ENCODE measurements at places on chromosomes 7 and 10.

- DNase-seq = no peak
Observed at GRCh38 chr10:3584926-3585784, 199.9 kb downstream of the KLF6 start.

- no peak for DNase-seq
Observed at GRCh38 chr7:135095450-135095849, 52.4 kb upstream of the TMEM140 start.

DNA sequence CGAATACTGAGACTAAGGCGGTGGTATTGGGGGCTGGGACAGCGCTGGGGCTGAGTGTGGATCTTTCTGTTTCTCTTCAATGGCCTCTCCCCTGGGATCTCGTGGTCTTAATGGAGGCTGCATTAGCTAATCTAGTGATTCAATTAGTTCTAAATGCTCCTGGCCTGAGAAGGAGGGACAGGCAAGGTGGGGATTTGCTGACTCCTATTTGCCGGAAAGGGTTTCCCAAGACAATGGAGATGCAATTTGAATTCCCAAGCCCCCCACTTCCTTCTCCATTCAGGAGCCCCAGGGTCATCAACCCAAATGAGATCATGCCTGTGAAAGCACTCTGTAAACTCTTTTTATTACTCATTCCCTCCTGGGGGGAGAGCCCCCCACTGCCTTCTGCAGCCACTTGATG lies 111.7 kb upstream of the PLXNA4 start:
- no peak for DNase-seq

DNA sequence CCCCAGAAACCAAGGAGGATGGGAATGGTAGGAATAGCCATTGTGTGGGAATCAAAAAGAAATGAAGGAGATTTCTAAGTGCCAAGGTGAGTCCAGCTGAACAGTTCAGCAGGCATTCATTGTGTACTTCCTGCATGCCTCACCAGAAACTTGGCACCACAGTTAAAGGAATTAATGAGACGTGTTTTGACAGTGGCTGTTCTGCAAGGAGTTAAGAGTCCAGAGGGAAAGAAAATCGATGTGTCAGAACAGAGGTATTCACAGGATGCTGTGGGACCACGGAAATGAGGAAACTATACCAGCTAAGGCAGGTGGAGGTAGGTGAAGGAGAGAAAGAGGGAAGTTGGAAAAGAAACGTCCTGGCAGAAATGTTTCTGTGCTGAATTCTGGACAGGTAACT lies 78.1 kb downstream of the PRKCQ start:
- no peak for DNase-seq

DNA sequence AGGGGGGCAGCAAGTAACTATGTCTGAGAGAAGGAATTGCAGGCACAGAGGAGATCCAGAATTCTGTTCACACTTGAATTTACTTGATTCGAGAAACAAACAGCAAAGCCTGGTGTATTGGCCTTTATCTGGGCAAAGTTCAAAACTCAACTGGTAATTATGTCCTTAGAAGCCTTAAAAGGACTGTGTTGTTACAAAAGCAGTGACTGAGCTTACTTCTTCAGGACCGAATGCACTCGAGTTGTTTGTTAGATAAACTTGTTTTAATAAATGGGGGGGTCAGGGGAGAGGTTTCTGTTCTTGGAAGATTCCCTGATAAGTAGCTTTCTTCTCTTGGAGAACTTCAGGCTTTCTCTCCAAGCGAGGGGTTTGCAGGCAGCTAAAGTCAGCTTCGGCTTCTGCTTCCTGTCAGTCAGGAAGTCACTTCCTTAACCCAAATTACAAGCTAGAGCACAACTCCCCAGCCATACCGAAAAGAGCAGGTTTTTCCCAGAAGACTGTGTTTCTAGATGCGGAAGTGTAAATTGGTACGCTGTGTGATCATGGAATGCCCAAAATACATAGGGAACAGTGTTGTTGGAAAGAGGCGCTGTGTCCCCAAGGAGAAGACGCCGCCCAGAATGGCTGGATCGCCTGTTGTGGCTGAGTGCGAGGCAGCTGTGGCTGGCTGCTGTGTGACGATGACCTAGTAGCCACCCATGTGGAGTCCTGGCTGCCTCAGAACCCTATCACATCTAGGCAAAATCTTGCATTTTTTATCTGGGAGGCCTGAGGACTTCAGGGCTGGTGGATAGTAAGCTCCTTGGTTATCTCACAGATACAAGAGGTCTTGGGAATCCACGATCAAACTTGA lies 110.4 kb downstream of the TCF7L2 start:
- no peak for DNase-seq
